Aorta (tissue), 5 donors: ENCODE measurements at places on chromosomes 6 and 20. TPM values are rescaled to one million over a fixed set of nuclear protein-coding genes. Genes with fewer than 3 reads are reported as not detected.

- no peaks in the 10 kb centered on the region for H3K27me3 ChIP-seq
- peaks cover 2% of the 10 kb centered on the region for H3K36me3 ChIP-seq
- no peak overlapping the region for H3K4me3 ChIP-seq
- H3K27ac ChIP-seq, result no peak overlapping the region
- H3K4me1 ChIP-seq, result no peaks in the 10 kb centered on the region
- no peak for DNase-seq
These were observed 26.5 kb downstream of the EIF2S2 start for GRCh38 chr20:34085544-34086040.

GRCh38 chr20:51889466-51889865 lies 87.1 kb upstream of the SALL4 start:
- no peak for DNase-seq
- H3K4me1 ChIP-seq, result no peaks in the 10 kb centered on the region
- no peaks in the 10 kb centered on the region for H3K27me3 ChIP-seq

DNA sequence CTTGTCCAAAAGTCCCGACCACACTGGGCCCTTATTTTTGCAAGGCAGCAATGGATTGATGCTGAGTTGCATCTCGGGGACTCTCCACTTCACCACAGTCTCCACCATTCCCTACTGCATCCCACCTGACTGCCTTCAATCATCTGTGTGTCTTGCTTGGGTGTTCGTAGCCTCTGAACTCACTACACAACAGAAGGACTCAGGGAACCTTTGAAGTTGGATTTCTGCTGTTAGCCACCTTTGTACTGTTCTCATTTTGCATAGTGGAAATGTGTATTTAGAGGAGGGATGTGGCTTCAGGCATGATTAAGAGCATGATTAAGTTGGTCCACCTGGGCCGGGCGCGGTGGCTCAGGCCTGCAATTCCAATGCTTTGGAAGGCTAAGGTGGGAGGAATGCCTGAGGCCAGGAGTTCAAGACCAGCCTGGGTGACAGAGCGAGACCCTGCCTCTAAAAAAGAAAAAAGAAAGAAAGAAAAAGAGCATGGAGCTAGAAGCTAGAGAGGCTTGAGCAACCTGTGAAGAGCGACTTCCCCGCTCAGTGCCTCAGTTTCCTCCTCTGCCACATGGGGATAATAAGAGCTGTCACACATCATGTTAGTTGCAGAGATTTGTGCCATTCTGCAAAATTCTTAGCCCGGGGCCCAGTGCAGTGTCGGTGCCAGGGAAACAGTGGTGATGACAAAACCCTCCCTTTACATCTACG lies 121.3 kb upstream of the PTPN1 start:
- no peak overlapping the region for H3K4me3 ChIP-seq
- H3K36me3 ChIP-seq, result no peaks in the 10 kb centered on the region
- no peak for DNase-seq
- no peaks in the 10 kb centered on the region for H3K4me1 ChIP-seq
- H3K27me3 ChIP-seq, result no peaks in the 10 kb centered on the region

GRCh38 chr6:71190809-71191208 lies 97.8 kb upstream of the OGFRL1 start:
- DNase-seq, result no peak
- no peak overlapping the region for H3K4me3 ChIP-seq
- no peaks in the 10 kb centered on the region for H3K36me3 ChIP-seq

Gene SAPCD1
- 0.68 TPM for total RNA-seq

Gene SLC17A3
- not detected for total RNA-seq

- no peak for DNase-seq
- H3K27me3 ChIP-seq, result no peaks in the 10 kb centered on the region
- H3K27ac ChIP-seq, result no peak overlapping the region
- H3K4me3 ChIP-seq, result no peak overlapping the region
- H3K4me1 ChIP-seq, result no peaks in the 10 kb centered on the region
- no peaks in the 10 kb centered on the region for H3K36me3 ChIP-seq
These were observed 301.4 kb upstream of the SUPT3H start for GRCh38 chr6:45679163-45679562.
